A549 treated with dexamethasone at 1 μM for 4 hours (cell line): ENCODE measurements at places on chromosomes 7 and 10. TPM values are rescaled to one million over a fixed set of nuclear protein-coding genes. Genes with fewer than 3 reads are reported as not detected.

Gene SPAM1
- not detected in 5 replicates for total RNA-seq

Gene CYP2W1
- total RNA-seq = 0.05 to 0.10 TPM in 2 of 5 replicates, not detected in the others

Gene FOXI2
- total RNA-seq = not detected in 5 replicates

Gene CALML3
- 0.02 TPM in 1 of 5 replicates, not detected in the others for total RNA-seq

Gene PRR15
- total RNA-seq = 4.7 to 7.1 TPM (median 5.0 TPM) in 5 replicates

Gene GPRIN2
- 23.8 to 39.9 TPM (median 33.0 TPM) in 5 replicates for total RNA-seq
